Activated naive CD4-positive, alpha-beta T cell treated with anti-CD3 and anti-CD28 coated beads for 36 hours (primary cell): ENCODE measurements at places on chromosomes 5 and 9. TPM values are rescaled to one million over a fixed set of nuclear protein-coding genes. Genes with fewer than 3 reads are reported as not detected.

DIRAS2 gene
- not detected for total RNA-seq

LAMC3 gene
- total RNA-seq = 0.69 TPM

PCDHB10 gene
- total RNA-seq = not detected

ST6GALNAC4 gene
- 24.6 TPM for total RNA-seq

C5orf34 gene
- total RNA-seq = 14.7 TPM

ARAP3 gene
- 1.2 TPM for total RNA-seq

ACTBL2 gene
- total RNA-seq = not detected

SLC27A6 gene
- total RNA-seq = not detected
